ENCODE measurements at places on chromosomes 16 and 17. TPM values are rescaled to one million over a fixed set of nuclear protein-coding genes. Genes with fewer than 3 reads are reported as not detected.

DNA sequence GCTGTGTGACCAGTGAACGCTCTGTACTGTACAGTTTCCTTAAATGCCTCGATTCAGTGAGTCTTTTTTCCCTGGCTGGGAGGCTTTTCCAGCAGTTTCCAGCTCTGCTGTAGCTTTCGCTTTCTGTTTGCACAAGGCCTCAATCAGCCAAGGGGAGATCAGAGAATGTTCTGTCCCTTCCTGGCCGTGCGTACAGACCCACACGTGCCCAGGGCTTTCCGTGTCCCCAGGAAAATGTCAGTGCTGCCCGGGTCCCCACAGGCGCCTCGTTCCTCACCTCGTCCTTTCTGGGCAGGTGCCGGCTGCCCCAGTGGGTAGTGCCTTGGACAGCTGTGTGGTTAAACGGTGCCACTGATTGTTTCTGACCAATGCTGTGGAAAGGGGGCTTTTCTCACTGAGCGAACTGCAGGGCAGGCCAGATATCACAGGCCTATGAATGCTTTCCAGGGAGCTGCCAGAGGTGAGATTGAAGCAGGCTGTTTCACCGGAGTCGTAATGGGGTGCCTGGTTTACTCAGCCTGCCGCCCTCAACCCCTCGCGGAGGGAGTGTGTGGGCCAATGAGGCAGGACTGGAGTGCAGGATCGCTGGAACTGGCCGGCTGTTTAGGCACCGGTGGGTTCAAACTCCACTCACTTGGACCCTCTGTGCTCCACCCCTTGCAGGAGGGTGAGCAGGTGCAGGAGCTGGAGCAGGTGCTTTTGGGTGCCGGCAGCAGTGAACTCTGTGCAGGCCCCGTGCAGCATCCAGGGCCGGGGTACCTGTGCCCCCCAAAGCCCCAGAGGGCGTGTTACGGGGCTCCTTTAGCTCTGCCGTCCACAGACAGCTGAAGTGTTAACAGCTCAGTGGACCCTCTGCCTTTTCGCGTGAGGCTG is 44.4 kb downstream of the ZNF778 start:
- DNase-seq = no peak

The GINS3 gene
- 11.1 TPM for total RNA-seq

- DNase-seq = no peak
These were observed 9.8 kb downstream of the MSRB1 start for GRCh38 chr16:1933097-1933661.

DNA sequence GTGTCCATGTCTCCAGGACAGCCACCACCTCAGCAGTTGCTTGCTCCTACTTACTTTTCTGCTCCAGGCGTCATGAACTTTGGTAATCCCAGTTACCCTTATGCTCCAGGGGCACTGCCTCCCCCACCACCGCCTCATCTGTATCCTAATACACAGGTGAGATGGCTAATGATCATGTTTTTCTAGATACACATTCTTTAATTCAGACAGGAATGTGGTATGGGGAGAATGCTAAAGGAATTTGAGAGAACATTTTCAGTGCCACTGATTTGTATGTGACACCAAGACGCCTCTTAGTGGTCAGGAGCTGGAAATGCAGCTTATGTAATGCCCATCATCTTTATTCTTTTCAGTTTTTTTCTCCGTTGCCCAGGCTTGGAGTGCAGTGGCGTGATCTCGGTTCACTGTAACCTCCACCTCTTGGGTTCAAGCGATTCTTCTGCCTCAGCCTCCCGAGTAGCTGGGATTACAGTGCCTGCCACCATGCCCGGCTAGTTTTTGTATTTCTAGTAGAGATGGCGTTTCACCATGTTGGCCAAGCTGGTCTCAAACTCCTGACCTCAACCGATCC is 8.9 kb upstream of the RAPGEFL1 start:
- DNase-seq = no peak

GRCh38 chr16:49952386-49952785 is 72.6 kb upstream of the CNEP1R1 start:
- DNase-seq = no peak

The FBXW10 gene
- total RNA-seq = not detected

The GPR142 gene
- total RNA-seq = not detected

- no peak for DNase-seq
These were observed 27.6 kb upstream of the PITPNA start for GRCh38 chr17:1590029-1590746.

GRCh38 chr17:11852912-11853311 is 144.4 kb downstream of the ZNF18 start:
- DNase-seq = no peak

The PLXDC1 gene
- total RNA-seq = 9.6 TPM

DNA sequence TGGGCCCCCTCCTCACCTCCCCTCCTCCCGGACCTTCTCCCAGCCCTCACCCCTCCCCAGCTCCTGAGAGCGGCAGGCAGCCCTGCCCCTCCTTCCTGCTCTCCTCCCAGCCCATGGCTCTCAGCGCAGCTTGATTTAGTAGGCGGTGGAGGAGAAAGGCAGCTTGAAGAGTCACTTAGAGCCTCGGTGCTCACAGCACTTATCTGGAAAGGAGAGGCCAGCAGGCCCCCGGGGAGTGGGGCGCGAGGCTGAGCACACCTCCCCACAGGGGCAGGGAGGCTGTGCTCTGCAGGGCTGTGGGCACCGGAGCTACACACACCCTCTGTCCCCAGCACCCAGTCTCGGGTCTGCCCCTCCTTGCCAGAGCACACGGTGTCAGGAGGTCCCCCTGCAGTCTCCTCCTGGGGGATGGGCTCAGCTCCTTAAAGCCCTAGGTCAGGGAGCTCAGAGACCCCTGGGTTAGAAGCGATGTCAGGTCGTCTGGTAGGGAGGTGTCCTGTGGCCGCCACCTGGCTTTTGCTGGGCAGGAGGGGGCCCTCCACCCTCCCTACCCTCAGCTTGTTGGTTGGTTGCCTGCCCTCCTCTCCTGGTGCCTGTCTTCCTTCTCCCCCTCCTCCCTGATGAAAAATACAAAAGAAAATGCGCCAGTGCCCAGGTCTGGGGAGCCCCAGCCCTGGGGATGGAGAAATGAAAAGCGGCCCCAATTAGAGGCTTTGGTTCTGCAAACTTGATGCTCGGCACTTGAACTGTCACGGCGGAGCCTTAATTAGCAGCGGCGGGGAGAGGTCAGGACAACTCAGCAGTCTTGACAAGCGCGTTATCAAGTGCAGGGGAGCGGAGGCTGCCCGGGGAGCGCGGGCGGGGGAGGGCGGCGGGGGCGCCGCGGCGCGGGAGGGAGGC is 151.1 kb upstream of the GSE1 start:
- DNase-seq = no peak

DNA sequence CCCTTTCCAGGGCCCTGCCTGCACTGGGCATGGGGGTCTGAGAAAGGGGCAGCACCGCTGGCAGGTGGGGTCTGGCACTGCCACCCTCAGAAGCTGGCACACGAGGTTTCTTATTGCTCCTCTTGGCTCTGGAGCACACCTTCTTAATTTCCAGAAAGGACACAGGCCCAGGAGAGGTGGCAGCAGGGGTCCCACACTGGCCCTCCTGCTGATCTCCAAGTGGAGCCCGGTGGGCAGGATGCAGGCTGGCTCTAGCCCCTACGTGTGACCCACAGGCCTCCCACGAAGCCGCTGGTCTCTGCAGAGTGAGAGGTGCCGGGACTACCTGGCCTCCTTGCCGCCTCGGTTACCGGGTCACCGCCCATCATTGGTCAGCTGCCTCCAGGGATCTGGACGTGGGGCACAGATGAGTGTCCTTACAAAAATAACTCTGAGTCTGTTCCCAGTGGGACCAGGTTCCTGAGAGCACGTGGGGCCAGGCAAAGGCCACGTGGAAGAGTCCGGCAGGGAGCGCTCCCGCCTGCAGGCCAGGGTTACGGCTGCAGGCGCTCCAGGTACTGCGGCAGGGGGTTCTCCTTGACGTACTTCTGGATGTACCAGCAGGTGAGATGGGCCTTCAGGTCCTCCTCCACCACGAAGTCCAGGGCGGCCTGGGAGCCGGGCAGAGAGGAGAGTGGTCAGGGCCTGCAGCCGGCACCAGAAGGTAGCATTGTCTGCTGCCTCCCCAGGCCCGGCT is 10.3 kb downstream of the NATD1 start:
- DNase-seq = no peak

- DNase-seq = no peak
These were observed 470 bp upstream of the GGT6 start for GRCh38 chr17:4560837-4561256.

- DNase-seq = no peak
These were observed 487 bp downstream of the RANBP10 start for GRCh38 chr16:67805718-67806427.

- DNase-seq = no peak
These were observed 4.8 kb downstream of the CBLN1 start for GRCh38 chr16:49276646-49277385.

DNA sequence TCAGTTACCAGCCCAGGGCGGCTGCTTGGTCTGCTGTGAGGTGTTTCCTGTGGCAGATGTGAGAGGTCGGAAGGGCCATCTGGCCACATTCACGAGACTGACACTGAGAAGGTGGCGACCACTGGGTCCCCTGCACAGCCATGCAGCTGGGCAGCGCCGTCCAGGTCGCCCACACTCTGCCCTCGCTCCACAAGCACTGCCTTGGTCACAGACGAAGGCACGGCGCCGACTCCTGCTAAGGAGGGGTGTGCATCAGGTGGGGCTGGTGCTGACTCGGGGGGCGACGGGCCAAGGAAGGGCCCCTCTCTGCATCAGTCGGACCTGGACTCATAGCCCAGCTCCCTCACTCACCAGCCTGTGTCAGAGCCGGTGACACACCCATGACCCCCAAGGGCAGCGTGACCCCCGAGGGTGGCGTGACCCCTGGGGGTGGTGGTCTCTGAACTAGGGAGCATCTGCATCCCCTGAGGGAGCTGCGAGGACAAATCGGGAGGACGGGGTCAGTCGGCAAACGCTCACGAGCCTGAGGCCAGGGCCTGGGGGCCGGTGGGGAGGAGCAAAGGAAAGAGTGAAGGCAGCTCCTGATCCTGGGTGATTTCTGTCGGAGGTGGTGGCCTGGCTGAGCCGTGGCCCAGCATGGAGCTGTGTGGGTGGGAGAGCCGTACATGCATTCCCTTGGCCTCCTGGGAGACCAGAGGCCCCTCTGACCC is 30.4 kb downstream of the NME3 start:
- DNase-seq = peak; percentile 21

- no peak for DNase-seq
These were observed 20.9 kb upstream of the ABCC1 start for GRCh38 chr16:15928261-15929104.

GRCh38 chr17:21289902-21290571 is 5.5 kb downstream of the MAP2K3 start:
- DNase-seq = no peak

DNA sequence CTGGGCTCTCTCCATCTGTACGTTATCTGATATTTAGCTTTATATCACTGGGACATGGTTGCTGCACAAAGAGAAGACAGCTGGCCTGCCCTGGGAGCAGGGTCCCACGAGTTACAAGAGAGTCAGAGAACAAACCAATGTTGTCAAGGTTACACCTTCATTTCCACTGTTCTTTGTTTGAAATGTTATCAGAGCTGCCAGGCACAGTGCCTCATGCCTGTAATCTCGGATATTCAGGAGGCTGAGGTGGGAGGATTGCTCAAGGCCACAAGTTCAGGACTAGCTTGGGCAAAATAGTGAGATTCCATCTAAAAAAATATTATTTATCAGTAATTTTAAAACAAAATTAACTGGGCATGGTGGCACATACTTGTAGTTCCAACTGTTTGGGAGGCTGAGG is 34.6 kb downstream of the ATP6V0A1 start:
- DNase-seq = no peak

DNA sequence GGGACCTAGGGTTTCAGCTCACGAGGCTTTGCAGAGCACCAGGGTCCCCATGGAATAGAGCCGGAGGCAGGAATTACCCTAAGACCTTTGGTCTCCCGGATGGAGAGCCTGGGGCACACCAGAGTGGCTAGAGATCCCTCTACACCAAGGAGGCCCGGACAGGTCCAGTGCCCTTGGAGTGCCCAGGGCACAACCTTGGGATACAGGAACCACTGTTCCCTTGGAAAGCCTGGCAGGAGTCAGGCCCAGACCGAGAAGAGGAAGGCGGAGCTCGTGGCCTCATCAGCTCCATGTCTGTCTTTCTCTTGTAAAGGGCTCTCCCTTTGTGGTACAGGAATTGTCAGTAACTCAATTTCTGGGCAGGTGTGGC is 3.8 kb upstream of the DBNDD1 start:
- no peak for DNase-seq

The OR2C1 gene
- not detected for total RNA-seq

DNA sequence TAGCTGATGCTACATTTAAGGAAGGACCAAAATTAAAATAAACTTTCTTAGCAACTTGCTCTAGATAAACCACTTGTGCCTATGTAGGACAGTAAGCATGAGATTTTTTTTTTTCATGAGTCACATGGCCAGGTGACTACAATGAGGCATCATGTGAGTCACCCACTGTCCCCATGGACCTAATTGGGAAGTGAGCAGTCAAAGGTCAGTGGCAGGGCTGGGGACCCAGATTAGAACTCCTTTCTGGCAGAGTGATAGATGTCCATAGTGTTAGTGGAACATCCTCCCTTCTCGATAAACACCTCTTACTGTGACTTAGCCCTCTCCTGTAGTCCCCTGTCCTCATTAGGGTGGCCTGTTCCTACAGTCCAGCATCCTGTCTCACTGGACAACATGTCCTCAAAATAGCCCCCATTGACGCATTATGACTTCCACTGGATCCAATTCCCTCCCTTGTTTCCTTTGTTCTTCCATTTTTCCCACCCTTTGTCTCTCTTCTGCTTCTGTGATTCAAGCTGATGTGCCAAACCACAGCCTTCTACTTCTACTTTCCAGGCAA is 12.4 kb downstream of the ITGB3 start:
- DNase-seq = no peak
